Keratinocyte (primary cell): ENCODE measurements at places on chromosomes 7 and 10. TPM values are rescaled to one million over a fixed set of nuclear protein-coding genes. Genes with fewer than 3 reads are reported as not detected.

Gene IL6
- 0.10 to 5.0 TPM (median 2.7 TPM) in 3 replicates for polyA plus RNA-seq

- H3K27ac ChIP-seq = no peak overlapping the region
- no peak overlapping the region for H3K4me3 ChIP-seq
- no peaks in the 10 kb centered on the region for H3K4me1 ChIP-seq
- no peak for DNase-seq
- H3K27me3 ChIP-seq = no peaks in the 10 kb centered on the region
These were observed 107.2 kb downstream of the COBL start for GRCh38 chr7:51209426-51209825.

Gene C1GALT1
- 30.6 to 44.3 TPM (median 32.7 TPM) in 3 replicates for polyA plus RNA-seq

Gene RSPH10B
- polyA plus RNA-seq = 0.03 TPM in 1 of 3 replicates, not detected in the others

DNA sequence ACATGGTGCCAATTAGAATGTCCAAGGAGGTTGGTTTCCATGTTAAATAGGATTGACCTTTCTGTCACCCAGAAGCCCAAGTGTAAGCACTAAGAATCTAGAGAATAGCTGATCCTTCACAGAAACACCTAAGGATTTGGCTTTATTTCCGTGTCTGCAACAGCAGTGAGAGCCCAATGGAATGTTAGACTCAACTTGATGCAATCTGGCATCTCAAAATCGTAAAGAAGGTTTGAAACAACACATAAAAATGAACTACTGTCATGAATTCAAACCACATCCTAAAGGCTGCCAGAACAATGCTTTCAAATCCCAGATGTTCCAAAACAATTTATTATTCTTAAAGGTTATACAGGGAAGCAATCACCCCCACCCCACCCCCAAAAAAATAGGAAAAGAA, 18.6 kb downstream of the PPP1R3C start:
- H3K4me1 ChIP-seq = peaks cover 39% of the 10 kb centered on the region
- H3K4me3 ChIP-seq = no peak overlapping the region
- H3K36me3 ChIP-seq = no peaks in the 10 kb centered on the region

GRCh38 chr7:12722636-12723605, 35.5 kb downstream of the ARL4A start:
- DNase-seq = no peak
- H3K4me3 ChIP-seq = no peak overlapping the region
- no peaks in the 10 kb centered on the region for H3K36me3 ChIP-seq
- H3K27me3 ChIP-seq = no peaks in the 10 kb centered on the region

GRCh38 chr10:116073001-116073400, 200.0 kb downstream of the GFRA1 start:
- H3K4me3 ChIP-seq = no peak overlapping the region
- H3K4me1 ChIP-seq = no peaks in the 10 kb centered on the region
- no peak for DNase-seq
- H3K36me3 ChIP-seq = no peaks in the 10 kb centered on the region
